ENCODE measurements at places on chromosomes 3 and 15. TPM values are rescaled to one million over a fixed set of nuclear protein-coding genes. Genes with fewer than 3 reads are reported as not detected.

CLDN18 gene
- not detected for total RNA-seq

RBP2 gene
- total RNA-seq, result not detected

NEK10 gene
- 16.2 TPM for total RNA-seq

SCAP gene
- 75.0 TPM for total RNA-seq

TMC3 gene
- total RNA-seq, result 0.20 TPM

DHFR2 gene
- 4.4 TPM for total RNA-seq

CCNB2 gene
- total RNA-seq, result 11.1 TPM

IP6K2 gene
- total RNA-seq, result 34.5 TPM

CNTN4 gene
- total RNA-seq, result not detected

UQCC5 gene
- total RNA-seq, result 6.5 TPM

ACTL6A gene
- total RNA-seq, result 36.5 TPM

CKMT1A gene
- not detected for total RNA-seq

GUCA1C gene
- not detected for total RNA-seq

IVD gene
- 84.4 TPM for total RNA-seq

SPINK8 gene
- not detected for total RNA-seq

TIGIT gene
- not detected for total RNA-seq

MEGF11 gene
- not detected for total RNA-seq

KIF23 gene
- total RNA-seq, result 8.6 TPM

GOLGA8M gene
- total RNA-seq, result 2.0 TPM

DOCK3 gene
- total RNA-seq, result 0.30 TPM

SERPINI1 gene
- total RNA-seq, result 7.6 TPM

GOLGA6B gene
- total RNA-seq, result not detected

KNG1 gene
- total RNA-seq, result not detected

DPPA2 gene
- total RNA-seq, result not detected

FMN1 gene
- total RNA-seq, result 2.5 TPM

ISLR2 gene
- total RNA-seq, result 0.10 TPM

WDR6 gene
- total RNA-seq, result 86.2 TPM

DGKG gene
- 1.2 TPM for total RNA-seq

STAB1 gene
- 0.59 TPM for total RNA-seq

GOLGA8S gene
- 0.10 TPM for total RNA-seq

IQSEC1 gene
- total RNA-seq, result 34.2 TPM

UROC1 gene
- not detected for total RNA-seq

Data from smooth muscle cell of the pulmonary artery (primary cell).